ENCODE measurements at places on chromosomes 3 and 15.

- no peak for DNase-seq
Observed at GRCh38 chr15:55528812-55529211, 20.8 kb upstream of the DNAAF4 start.

- DNase-seq, result no peak
Observed at GRCh38 chr3:37050282-37050681, 57.0 kb downstream of the MLH1 start.

- DNase-seq, result no peak
Observed at GRCh38 chr3:26621176-26621575, 1.4 kb upstream of the LRRC3B start.

DNA sequence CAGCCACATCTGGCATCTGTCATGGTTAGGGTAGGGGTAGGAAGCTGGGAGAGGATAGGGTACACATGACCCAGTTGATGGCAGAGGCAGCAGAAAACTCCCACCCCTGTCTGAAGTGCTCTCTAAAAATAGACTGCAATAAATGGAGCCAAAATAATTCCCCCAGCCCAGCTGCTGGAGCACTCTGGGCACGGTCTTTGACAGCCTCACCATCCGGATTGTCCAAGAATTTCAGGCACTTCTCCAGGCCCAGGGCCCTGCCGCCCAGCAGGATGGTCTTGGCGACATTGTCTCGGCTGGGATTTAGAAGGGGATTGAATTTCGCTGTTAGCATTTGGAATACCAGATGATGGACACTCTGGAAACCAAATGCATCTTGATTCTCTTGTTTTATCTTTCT is 103.7 kb downstream of the IQSEC1 start:
- DNase-seq, result no peak

GRCh38 chr15:82677720-82678323 is 30.7 kb upstream of the CPEB1 start:
- no peak for DNase-seq

GRCh38 chr3:13825311-13825579 is 54.6 kb downstream of the WNT7A start:
- no peak for DNase-seq

DNA sequence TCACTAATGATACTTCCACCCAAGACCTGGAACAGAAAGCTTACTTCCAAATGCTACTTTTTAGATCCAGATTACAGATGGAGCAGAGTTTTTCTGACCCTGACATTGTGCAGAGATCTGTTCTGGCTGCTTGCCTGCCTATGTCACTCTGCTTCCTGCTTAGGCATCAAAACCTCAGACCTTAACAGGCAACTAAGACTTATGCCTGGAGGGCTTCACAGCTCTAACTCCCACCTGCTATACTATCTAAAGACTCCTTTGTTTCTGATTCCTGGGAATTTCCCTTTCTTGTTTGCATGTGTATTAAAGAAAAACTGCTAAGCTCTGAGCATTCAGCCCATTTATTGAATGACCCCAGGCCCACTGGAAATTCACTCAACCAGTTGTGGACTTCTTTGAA is 157.4 kb upstream of the NPHP3 start:
- DNase-seq, result no peak
